NCI-H1105 treated with DMSO at 0.1 percent for 48 hours (cell line): ENCODE measurements at places on chromosomes 1 and 21.
A peak's percentile ranks its signal among the peaks of the same experiment; 100 is the strongest.

GRCh38 chr1:18542351-18542750, 61.6 kb downstream of the KLHDC7A start:
- DNase-seq: no peak

- no peak for DNase-seq
Observed at GRCh38 chr21:17003258-17003615, 509.6 kb upstream of the CXADR start.

- DNase-seq: no peak
Observed at GRCh38 chr21:45452696-45453307, 47.8 kb downstream of the COL18A1 start.

GRCh38 chr1:156839426-156840109, 19.3 kb downstream of the INSRR start:
- no peak for DNase-seq

DNA sequence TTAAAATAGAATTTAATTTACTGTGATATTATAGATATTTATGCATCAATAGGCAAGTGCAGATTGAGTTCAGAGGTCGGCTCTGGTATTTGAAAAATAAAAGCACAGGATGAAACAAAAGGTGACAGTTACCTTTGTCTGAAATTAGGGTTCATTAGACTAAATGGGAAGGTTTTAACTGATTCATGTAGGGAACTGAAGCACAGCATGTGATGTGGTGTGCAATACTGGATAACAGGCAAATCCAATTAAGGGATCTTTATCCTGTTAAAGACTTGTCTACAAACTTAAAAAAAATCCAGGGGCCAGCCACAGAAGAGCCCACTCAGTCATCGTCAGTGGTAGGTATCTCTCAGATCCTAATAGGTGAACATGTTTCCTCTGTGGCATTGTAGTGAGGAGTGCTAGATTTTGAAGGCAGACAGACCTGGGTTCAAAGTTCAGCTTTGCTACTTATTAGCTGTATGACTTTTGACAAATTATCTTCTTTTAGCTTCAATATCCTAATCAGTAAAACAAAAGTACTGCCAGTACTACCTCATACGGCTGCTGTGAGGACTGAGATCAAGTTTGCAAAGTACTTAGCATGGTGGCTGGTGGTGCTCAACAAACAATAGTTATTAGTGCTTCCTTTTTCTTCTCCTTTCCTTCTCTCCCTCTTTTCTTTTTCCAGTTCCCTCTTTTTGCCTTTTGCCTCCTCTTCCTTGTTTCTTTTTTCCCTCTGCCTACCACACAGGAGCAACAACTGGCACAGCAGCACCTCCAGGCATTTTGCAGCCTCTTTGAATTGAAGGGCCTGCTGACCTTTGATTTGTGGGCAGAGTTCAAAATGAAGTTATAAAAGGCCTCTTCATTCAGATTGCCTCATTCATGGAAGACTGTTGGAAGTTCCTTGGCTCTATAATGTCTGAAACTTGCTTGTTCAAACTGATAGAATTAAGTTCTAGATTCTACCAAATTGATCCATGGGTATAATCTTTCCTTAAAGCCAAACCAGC, 44.9 kb upstream of the FOXD3 start:
- no peak for DNase-seq

GRCh38 chr1:43651188-43651587, 1.2 kb downstream of the KDM4A start:
- DNase-seq: no peak

DNA sequence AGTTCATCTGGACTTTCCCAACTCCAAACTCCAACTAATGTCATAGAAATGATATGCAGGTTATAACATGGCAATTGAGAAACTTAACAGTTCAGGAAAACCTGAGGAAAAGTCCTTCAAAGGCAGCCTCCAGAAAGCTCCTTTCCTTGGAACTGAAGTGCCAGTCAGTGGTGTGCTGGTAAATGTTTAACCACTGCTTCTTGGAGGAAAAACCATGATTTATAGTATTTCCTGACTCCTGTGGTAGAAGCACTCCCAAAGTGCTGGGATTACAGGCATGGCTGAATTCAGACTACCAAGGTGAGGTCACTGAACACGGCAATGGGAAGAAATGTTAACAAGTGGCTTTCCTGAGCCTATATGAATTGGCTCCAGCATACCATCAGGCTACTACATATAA, 26.7 kb upstream of the ZNHIT6 start:
- no peak for DNase-seq

DNA sequence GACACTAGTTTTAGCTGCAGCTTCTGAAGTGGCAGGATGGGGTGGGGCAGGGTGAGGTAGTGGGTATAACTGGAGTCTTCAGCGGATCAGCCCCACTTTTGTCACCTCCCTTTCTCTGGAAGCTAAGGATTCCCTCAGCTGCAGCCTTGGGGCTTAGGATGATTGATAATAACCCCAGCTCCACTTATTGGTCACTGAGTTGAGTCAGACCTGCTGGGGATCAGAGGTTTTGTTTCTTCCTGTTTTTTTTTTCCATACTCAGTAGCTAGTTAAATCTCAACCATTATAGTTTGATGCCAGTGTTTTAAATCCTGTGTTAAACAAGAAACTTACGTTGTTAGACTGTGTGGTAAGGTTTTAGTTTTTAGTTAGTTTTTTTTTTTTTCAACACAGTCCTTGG, 57.2 kb downstream of the LAMC1 start:
- DNase-seq: no peak

- DNase-seq: no peak
Observed at GRCh38 chr21:40512590-40512989, 334.4 kb downstream of the DSCAM start.

DNA sequence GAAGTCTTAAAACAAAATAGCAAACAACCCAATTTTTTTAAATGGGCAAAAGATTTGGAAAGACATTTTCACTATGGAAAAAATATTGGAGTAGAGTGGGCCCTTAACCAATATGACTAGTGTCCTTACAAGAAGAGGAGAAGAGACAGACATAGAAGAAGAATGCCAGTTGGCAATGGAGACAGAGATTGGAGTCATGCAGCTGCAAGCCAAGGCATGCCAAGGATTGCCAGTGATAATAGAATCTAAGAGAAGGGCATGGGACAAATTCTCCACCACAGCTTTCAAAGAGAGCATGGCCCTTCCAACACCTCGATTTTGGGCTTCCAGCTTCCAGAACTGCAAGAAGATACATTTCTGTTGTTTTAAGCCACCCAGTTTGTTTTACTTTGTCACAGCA, 92.7 kb downstream of the RGS2 start:
- no peak for DNase-seq

DNA sequence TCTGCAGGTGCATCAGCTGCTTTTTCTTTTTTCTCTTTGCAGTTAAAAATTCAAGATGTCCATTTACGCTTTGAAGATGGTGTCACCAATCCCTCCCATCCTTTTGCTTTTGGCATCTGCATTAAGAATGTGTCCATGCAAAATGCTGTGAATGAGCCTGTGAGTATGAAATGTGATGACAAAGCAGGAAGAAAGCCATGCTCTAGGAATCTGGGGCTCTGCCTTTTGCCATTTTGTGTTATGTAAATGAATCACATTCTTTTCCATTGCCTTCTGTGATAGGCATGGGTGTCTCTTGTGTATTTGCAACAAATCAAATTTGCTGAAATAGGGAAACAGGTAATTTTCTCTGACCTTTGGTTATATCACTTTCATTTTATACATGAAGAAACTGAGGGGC, 19.4 kb downstream of the VPS13D start:
- DNase-seq: no peak

- DNase-seq: peak; percentile 29
Observed at GRCh38 chr1:179066471-179066870, 15.4 kb upstream of the TOR3A start.

DNA sequence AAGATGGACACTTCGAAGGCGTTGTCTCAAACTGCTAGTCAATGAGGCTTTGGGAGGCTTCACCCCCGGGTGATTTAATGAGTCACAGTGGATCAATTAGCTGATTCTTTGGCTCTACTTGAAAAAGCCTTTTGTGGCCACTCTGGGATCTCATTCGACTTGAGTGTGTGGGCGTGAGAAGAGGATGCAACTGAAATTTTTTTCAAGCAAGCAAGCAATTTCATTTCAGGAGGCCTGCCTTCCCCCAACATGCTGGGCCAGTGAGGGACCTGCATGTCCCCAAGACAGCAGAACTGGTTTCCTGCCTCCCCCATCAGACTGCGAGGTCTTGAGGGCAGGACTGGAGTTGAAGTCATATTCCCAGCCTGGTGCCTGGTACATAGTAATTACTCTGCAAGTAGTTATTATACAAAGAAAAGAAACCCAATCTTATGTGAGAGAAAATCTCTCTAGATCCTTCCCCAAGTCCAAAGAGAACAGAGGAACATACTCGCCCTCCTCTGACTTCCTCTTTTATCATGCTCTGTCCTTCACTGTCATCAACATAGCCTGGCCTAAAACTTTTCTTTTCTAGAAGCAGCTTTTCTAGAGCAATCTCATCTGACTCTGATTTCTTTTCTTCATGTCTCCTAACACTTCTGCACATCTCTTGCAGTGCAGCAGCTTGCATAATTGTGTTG, 22.7 kb downstream of the SYT6 start:
- DNase-seq: no peak

DNA sequence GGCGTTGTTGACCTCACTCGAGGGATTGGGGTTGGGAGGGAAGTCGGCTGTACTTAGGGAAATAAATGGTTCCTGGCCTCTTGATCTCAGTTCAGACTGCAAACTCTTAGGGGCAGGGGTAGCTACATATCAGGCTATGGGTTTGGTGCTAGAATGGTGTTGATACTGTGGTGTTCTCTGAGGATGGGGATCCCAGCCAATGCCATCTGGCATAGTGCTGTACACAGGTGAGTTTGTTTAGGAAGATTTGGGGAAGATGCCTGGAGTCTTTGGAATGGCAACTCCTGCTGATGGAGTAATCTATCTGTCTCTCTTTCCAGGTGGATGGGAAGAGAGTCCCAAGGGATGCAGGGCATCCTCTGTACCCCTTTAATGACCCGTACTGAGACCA, 14.3 kb upstream of the NASP start:
- no peak for DNase-seq

DNA sequence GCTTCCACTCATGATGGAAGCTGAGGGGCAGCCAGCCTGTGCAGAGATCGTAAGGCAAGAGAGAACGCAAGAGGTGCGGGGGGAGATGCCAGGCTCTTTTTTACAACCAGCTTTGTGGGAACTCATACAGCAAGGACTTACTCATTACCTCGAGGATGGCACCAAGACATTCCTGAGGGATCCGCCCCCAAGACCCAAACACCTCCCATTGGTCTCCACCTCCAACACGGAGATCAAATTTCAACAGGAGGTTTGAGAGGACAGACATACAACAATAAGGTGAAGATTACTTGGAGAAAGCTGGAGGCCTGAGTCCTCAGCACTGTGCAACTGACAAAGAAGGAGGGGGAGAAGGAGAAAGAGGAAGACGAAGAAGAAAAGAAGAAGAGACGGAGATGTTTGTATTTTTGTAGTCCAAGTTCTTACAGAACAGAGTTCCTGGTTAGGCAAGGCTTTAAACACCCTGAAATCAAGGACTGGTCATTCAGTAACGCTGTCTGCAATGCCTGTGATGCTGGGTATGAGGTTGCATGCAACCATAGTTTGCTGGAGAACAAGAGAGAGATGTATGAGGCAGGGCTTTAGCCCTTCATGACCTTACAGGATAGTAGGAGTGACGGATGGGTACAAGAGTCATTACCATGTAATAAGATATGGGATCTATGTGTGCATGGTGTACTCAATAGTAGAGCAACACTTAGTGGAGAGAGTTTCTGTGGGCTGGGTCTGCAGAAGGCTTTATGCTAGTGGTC, 19.7 kb upstream of the GALNT2 start:
- DNase-seq: no peak

DNA sequence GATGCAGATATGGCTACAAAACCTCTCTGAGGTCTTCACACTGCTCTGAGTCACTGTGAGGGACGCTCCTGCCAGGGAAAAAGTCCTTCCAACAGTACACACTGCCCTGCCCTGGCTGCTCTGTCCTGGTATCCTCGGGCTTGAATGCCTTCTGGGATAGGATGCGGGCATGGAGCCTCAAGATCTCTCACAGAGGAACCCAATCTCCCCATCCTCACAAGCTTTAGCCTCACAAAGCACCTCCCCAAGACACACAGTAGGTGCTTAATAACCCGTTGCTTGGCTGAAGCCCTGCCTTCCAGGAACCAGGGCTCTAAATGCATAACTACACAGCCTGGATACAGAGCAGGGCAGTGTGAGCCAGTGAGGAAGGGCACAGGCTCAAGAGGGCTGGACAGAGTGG, 9.2 kb downstream of the RAP1GAP start:
- no peak for DNase-seq

GRCh38 chr1:6517435-6517851, 26.0 kb upstream of the PLEKHG5 start:
- DNase-seq: no peak

DNA sequence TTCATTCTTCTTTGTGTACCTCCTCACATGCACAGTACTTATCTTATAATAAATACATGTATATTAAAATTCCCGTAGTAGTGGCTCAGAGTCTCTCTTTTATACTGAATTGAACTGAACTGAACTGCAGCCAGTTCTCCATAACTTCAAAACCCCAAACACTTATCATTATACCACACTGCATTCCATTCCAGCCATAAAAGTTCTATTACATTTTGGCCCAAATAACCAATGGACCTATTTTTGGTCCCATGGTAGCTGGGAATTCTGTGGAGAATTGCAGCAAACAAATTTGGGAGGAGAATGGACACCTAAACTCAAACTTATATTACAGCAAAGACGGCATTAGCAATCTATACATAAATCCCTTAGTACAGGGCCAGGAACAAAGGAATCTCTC, 86.6 kb upstream of the C1orf87 start:
- no peak for DNase-seq
